Stimulated activated CD4-positive, alpha-beta T cell treated with anti-CD3 and anti-CD28 coated beads, TNF-alpha, amount 100 ng/mL, for 1 hour (primary cell): ENCODE measurements at places on chromosomes 2 and 18.

DNA sequence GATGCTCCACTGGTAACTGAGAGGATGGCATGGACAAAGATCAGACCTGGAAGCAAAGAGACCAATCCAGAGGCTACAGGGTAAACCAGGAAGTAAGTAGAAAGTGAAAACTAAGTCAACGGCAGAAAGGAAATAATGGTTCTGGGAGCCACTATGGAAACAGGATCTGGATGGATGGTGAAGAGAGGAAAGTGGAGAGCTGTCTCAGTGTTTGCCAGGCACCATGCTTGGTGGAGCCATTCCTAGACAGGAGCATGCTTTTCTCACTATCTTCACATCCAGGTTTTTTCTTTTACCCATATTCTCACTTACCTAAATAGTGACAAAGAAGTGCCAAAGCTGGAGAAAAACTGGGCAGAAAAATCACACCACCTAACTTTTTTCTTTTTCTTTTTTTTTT, 22.2 kb downstream of the ZNF521 start:
- DNase-seq: no peak

- no peak for DNase-seq
These were observed 10.6 kb downstream of the DGUOK start for GRCh38 chr2:73937103-73937885.

DNA sequence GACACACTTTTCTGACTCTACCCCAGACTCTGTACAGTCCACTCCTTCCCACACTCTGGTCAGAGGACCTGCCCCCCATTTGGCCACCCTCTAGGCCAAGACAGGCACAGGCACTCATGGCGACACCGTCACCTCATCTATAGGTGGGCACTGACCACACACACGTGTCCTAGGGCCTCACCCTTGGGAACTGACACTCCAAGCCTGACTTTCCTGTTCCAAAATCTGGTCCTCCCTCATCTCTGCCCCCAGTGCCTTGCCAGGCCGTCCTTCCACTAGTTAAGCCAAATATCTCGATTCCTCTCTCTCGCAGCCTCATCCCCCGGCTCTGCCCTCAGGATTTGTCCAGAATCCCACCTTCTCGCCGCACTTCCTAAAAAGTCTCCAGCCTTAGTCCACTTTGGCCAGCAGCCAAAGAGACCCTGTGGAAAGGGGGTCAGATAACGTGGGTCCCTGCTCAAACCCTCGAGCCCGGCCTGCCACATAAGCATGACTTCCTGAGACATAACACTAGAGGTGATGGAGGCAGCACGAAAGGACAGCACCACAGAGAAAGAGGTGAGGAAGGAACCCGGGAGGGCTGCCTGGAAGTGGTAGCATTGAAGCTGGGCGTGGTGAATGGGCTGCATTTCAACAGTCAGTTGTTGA, 105.8 kb upstream of the OTOS start:
- no peak for DNase-seq

- DNase-seq: peak; percentile 32
These were observed 29.4 kb upstream of the NOTO start for GRCh38 chr2:73172963-73173362.

DNA sequence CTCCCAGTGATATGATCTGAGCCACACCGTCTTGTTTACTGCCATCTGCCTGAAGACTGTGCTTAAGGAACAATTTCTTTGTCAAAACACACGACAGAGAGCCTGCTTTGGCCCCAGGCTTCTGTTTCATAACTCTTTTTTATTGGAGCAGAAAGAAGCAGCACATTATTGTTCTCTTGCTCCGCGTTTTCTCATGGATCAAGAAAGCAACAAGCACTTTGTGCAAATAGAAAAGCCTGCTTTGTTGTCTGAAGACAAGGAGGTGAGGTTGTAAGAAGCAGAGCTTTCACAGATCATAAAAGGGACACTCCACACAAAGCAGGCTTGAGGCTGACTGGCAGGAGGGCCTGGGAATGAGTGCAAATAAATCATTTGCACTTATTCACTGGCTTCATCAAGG, 118.3 kb upstream of the FAM136A start:
- no peak for DNase-seq

GRCh38 chr2:223642506-223642905, 40.3 kb upstream of the SCG2 start:
- DNase-seq: no peak

DNA sequence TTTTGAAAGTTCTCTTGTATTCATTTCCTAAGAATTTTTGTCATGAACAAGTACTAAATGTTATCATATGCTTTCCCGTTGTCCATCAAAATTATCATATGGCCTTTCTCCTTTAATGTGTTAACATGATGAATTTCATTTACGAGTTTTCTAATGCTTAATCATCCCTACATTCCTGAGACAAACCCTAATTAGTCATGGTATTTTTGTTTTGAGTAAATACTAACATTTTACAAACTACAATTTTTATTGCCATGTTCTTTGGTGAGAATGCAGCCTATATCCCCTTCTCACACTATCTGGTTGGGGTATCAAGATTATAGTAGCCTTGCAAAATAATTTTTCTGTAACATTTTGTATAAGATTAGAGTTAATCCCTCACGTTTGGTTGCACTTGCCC, 14.5 kb downstream of the SMAD2 start:
- DNase-seq: no peak

DNA sequence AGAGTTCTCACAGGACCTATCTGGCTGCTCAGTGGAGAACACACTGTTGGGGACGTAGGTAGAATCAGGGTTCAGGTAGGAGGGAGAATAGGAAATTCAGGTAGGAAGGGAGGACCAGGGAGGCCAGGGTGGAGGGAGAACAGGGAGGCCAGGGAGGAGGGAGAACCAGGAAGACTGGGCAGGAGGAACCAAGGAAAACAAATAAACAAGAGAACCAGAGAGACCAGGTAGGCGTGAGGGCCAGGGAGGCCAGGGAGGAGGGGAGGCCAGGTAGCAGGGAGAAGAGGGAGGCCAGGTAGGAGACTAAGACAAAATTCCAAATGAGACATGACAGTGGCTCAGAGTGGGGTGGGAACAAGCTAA, 337.6 kb downstream of the EIPR1 start:
- no peak for DNase-seq

DNA sequence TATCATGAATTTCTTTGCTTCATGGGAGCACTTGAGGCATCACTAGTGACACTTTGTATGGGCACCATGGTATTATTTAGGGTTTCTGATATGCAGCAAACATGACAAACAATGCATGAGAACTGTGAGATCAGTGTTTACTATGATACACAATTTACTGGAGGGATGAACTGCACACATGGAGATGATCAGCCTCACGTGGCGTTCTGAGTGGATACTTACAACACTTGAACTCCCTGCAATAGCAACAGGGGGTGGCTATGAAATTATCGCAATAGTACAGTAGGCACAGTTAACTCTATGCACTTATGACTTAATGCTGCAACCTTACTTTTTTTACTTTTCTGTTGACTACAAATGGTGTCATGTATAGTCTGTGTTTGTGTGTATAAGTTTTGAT, 18.5 kb upstream of the UGT1A8 start:
- no peak for DNase-seq

- no peak for DNase-seq
These were observed 38.7 kb upstream of the ANXA4 start for GRCh38 chr2:69703189-69703588.
